ENCODE measurements at places on chromosomes 5 and 9.

- DNase-seq: no peak
Measured at GRCh38 chr5:40416098-40416497, 263.6 kb upstream of the PTGER4 start.

GRCh38 chr9:33154371-33154770, 12.8 kb downstream of the B4GALT1 start:
- DNase-seq: no peak

DNA sequence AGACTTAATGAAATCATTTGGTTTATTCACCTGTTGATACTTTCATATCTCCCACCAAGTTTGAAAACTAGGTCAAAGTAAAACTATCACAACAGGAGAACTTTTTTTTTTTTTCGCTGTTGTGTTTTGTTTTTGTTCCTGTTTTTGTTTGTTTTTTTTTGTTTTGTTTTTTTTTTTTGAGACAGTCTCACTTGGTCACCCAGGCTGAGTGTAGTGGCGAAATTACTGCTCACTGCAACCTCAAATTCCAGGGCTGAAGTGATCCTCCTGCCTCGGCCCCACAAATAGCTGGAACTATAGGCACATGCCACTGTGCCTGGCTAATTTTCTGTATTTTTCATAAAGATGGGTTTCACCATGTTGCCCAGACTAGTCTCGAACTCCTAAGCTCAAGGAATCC, 49.3 kb downstream of the MLLT3 start:
- DNase-seq: no peak

- no peak for DNase-seq
Measured at GRCh38 chr5:176436656-176437055, 11.5 kb upstream of the FAF2 start.

All from HAP-1 (cell line).